Muscle of leg (tissue), 16 donors: ENCODE measurements at places on chromosomes 3 and 15. TPM values are rescaled to one million over a fixed set of nuclear protein-coding genes. Genes with fewer than 3 reads are reported as not detected.

GRCh38 chr15:88448991-88449461 lies 18.2 kb downstream of the MRPL46 start:
- DNase-seq = peak; percentile 7

DNA sequence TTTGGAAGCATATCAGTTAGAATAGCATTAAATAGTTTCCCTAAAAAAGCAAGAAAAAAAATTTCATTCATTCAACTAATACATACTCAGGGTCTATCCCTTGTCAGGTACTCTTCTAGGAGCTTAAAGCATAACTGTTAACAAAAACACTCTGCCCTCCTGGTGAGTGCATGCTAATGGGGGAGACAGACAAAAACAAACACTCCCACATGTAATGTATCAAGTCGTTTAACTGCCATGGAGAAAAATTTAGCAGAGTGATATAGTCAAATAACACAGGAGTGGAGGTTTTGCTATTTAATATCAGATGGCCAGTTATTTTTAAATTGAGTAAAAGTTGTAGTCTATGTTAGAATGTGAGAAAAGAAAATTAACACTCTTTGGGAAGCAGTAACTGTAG lies 254.5 kb upstream of the RARB start:
- no peak for DNase-seq

GRCh38 chr15:99472416-99473145 lies 93.2 kb upstream of the MEF2A start:
- DNase-seq = no peak

UBA3 gene
- 42.6 TPM for polyA plus RNA-seq

DNA sequence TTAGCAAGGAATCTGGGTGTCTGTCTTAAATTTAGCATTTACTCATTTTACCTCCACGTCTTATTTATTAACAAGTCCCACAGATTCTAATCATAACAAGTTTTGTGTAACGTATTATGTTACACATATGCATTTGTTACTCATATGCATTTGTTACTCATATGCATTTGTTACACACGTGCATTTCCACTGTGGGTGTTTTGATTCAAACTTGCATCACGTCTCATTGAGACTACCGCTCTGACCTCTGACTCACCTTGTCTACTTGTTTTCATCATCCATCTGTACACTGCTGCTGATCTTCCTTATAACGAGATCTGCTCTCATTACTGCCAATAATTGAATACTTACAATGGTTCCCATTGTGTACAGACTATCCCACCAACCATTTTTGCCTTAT lies 1141.4 kb downstream of the TBL1XR1 start:
- DNase-seq = no peak

- DNase-seq = no peak
Measured at GRCh38 chr3:184641430-184641829, 70.4 kb downstream of the MAGEF1 start.

DNA sequence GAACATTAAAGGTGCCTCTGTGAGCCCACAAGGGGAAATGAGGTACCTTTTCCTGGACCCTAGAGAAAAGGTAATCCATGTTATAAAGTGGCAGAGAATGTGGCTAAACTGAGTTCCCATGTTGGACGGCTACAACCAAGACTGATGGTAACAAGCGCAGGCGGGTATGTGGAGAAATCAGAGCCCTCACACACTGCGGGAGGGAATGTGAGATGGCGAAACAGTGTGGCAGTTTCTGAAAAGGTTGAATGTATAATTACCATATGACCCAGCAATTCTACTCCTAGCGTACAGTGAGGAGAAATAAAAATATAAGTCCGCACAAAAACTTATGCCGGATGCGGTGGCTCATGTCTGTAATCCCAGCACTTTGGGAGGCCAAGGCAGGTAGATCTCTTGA lies 24.1 kb upstream of the SHISA5 start:
- no peak for DNase-seq

ZKSCAN7 gene
- polyA plus RNA-seq = 6.3 TPM

GOLGA8M gene
- polyA plus RNA-seq = 1.2 TPM

GRCh38 chr3:94693997-94694640 lies 631.3 kb downstream of the NSUN3 start:
- no peak for DNase-seq

PLA2G4D gene
- 0.15 TPM for polyA plus RNA-seq

- peak; percentile 11 for DNase-seq
Measured at GRCh38 chr3:79651536-79652065, 116.2 kb downstream of the ROBO1 start.

GRCh38 chr3:195160908-195161434 lies 110.0 kb downstream of the XXYLT1 start:
- DNase-seq = no peak

- DNase-seq = no peak
Measured at GRCh38 chr15:42820811-42821210, 83.9 kb upstream of the CDAN1 start.

DNA sequence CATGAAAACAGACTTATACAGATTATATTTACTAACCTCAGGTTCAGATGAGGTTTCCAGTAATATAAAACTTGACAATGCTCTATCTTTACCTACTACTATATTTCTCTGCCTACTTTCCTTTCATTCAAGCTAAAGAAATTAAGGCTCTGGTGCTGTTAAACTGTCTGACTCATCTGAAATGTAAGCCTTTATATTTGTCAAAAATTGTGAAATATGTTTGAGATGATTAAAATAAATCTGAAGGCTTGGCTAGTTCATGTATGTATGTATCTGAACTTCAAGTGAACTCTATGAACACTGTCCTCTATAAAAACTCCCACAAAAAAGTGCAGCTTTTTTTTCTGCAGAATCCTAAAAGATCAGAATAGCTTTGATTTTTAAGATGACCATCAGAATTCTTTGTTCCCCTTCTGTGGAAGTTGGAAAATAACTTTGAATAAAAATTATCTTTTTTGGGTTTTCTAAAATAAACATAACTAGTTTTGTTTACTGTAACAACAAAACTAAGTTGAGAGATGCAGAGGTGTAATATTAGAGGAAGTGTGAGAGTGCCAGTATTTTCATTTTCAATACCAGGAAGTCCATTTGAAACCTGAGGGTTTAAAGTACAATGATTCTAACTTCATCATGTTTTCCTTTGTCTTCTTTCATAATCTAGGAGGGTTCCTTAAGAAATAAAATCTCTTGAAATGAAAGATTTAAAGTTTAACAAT lies 42.2 kb downstream of the ILDR1 start:
- DNase-seq = no peak

DNA sequence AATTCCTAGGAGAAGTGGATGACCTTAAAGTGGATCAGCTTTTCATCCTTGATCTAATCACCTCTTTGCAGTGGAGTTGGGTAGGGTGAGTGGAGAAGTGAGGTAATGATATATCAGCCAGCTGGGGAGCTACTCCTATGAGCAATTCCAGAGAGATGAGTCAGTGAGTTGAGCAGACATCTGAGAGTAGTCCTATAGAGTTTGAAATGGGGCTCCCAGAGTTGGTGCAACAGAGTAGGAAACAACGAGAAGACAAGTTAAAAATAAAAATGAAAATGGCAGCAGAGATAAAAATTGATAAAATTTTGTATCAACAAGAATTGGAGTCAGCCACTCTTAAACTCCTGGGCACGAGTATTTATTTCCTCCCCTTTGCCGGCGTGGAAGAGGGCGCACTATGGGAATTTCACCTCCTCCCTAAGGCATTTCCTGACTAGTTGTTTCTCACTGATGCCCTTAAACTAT lies 150.8 kb upstream of the DPH6 start:
- no peak for DNase-seq

DNA sequence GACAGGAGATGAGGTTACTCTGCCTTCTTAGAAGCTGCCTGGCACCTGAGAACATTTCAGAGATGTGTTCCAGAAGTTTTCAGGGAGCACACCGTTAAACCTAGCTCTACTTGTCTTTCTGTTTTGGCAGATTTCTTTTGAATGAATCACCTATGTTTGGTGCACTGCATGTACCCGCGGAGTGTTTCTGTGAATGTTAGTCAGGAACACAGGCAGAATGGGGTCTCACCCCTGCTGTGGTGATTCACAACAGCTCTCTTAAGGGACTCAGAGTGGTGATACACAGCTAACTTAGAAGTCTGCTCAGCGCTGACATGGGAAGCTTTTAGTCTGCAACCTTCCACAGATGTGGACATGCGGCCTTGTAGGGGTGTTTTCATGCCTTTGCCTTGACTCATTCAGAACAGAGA lies 24.0 kb downstream of the TSEN2 start:
- DNase-seq = no peak

GRCh38 chr3:106880206-106880605 lies 497.0 kb upstream of the CCDC54 start:
- DNase-seq = no peak

DNA sequence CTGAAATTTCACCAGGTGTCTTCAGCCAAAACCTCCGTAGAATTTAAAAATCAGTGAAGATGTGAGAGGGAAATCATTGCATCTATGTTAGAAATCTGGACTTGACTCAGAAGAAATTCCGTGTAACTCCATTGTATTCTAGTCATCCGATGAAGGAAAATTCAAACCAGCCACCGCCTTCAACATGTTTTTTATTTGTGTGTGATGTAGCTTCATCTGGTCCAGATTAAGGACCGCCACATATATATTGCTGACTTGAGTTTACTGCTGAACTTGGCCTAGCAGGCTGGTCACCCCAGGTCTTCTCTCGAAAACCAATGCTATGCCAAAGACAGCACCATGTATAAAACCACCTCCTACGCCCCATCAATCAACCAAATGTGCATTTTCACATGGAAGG lies 120.9 kb downstream of the FOXP1 start:
- no peak for DNase-seq

SLC12A1 gene
- polyA plus RNA-seq = 0.23 TPM

GOLGA6L7 gene
- 0.26 TPM for polyA plus RNA-seq

GRCh38 chr15:80289528-80290495 lies 37.8 kb upstream of the CTXND1 start:
- peak; percentile 78 for DNase-seq

MUSTN1 gene
- polyA plus RNA-seq = 96.2 TPM

DNA sequence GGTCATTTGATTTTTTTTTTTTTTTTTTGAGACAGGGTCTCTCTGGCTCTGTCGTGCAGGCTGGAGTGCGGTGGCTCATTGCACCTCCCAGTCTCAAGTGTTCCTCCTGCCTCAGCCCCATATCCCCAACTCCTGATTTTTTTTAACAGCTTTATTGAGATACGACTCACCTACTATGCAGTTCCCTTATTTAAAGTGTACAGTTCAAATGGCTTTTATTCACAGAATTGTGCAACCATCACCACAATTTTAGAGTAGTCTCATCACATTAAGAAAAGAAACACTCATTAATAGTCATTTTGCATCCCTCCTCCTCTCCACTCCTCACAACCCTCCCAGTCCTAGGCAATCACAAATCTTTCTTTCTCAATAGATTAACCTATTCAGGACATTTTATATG lies 1.9 kb upstream of the TRA2B start:
- no peak for DNase-seq

DNA sequence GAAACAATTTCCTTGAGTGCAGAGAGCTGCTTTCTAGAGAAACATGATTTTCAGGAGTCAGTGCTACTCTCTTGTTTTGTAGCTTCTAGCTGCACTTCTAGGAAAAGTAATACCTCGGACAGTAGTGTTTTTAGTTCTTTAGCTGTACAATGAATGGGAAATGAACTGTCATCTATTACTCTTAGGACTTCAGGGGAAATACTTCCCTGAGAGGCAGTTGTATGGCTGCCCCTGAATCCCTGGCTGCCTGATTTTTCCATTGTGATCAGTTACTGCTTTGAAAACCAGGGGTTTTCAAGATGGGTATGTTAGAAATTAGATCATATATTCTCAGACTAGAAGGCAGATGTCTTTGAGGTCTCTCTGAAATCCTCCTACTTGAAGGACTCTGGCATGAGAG lies 200.3 kb upstream of the SEMA6D start:
- no peak for DNase-seq

GRCh38 chr3:164748626-164749025 lies 329.7 kb downstream of the SI start:
- no peak for DNase-seq

DNA sequence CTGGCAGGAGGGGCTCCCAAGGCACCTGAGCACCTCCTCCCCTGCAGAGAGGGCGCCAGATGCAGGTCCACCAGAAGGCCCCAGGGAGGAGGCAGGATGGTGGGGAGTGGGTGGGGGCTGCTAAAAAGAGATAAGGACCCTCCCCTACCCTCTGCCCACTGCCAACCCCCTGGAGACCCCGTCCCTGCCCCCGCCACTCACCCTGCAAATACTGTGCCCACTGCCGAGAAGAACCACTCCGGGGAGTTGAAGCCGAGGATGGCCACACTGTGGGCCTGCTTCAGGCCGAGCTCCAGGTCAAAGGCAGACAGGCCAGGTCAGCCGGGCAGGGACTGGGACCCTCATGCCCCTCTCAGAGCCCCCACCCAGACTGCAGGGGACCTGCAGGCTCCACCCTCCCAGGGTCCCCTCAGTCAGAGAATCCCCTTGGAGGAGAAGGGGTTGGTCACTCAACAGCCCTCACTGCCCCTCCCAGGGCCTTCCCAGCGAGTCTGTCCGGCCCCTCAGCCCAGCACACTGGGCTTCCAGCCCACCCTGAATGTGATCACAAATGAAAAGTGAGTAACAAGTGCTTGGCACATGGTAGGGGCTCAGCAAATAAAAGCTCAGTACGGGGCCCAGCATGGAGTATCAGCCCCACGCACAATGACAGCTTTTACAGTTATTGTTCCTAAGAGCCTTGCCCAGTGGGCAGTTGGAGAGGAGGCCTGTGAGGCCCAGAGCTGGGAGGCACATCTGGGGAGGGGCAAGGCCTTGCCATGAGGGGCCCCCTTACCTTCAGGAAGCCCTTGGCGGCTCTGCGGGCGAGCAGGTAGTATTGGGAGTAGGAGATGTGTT lies 40.4 kb downstream of the ACSBG1 start:
- no peak for DNase-seq

ADCY5 gene
- polyA plus RNA-seq = 3.2 TPM

GOLGA8T gene
- polyA plus RNA-seq = not detected

DNA sequence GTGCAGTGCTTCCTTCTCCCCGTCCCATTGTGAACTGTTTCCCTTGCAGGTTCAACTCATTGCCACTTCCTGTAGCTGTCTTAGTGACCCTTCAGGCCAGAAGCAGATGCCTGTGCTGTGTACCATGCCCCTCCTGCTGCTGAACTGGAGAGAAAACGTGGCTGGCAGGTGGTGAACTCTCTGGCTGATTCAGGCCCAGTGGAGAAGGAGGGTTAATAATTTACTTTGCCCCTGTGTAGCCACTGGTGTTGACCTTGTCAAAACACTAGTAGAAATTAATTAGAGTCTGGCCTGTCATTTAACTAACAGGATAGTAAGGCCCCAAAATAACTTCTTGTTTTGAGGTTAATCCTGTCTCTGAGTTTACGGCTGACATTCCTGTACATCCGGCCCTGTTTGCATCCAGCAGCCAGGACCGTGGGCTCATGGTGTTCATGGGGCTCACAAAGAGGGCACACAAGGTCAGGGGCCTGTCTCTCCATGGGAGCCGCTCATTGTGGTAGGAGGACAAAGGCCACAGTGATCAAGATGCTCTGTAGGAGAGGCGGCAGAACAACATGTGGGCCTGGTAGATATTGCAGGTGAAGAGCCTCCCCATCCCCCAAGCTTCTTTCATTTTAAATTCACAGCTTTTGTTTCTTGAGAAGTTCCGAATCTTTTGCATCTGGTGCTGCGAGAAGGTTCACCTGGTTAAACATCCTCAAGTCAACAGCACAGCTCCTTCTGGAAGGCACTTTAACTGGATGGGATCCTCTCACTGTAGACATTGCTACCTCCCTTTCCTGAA lies 101.6 kb downstream of the CGNL1 start:
- DNase-seq = no peak

ST3GAL6 gene
- polyA plus RNA-seq = 4.3 TPM

SI gene
- polyA plus RNA-seq = not detected

GRCh38 chr15:82951472-82952157 lies 905 bp downstream of the HOMER2 start:
- peak; percentile 9 for DNase-seq

GRCh38 chr15:67126551-67127330 lies 61.3 kb downstream of the SMAD3 start:
- no peak for DNase-seq

GOLGA8S gene
- 0.44 TPM for polyA plus RNA-seq
